NCI-H1436 (cell line): ENCODE measurements at places on chromosomes 7 and 10.

GRCh38 chr7:70237831-70238575 is 639.7 kb downstream of the AUTS2 start:
- DNase-seq, result no peak

- DNase-seq, result peak; percentile 56
These were observed 73.1 kb upstream of the UCN3 start for GRCh38 chr10:5291501-5292195.

GRCh38 chr7:159019111-159019510 is 125.6 kb downstream of the VIPR2 start:
- no peak for DNase-seq

GRCh38 chr7:71708710-71709109 is 576.8 kb downstream of the GALNT17 start:
- DNase-seq, result no peak

DNA sequence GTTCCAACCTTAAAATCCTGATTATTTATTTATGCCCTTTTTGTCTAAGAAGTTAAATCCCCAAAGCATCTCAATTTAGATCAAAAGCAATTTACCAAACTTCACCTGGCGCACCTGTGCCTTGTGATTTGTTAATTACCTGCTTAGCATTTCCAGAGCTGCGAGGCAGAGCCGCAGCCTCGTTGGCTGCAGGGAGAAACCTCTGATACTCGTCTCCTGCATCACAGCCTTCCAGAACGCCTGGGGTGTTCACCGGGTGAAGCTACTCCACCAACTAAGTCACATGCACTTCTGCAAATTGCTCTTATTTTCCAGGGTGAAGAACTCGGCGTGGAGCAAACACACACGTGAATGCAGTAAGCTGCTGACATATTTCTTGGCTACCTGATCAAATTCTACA is 198.1 kb upstream of the RNF32 start:
- no peak for DNase-seq

GRCh38 chr10:90989378-90989777 is 68.5 kb upstream of the ANKRD1 start:
- no peak for DNase-seq
